Mesendoderm (in vitro differentiated cells): ENCODE measurements at places on chromosomes 16 and 17.
A peak's percentile ranks its signal among the peaks of the same experiment; 100 is the strongest.

DNA sequence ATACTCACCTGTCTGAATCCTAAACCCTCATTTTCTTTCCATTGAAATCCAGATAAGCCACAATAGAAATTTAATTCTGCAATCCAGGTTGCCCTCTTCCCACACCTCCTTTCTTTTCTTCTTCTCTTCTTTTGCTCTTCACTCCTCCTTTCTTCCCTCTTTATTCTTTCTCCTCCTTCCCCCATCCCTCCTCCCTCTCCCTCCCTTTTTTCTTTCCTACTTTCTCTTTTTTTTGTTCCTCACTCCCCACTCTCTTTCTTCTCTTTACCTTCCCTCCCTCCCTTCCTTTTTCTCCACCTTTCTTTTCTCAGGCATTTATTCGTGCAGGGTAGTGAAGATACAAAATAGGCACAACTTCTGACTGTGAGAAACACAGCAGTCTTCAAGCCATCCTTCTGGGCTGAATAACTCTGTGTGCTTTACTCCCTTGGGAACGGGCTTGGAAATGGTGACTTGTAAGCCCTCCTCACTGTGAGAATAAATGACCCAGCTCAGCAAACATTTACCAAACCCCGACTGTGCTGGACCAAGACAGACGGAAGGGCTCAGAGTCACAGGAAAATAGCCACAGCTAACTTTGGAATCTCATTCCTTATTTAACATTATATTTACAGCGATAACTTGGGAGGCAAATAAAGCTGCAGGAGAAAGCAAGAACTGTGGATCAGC, 140.8 kb downstream of the HAPSTR1 start:
- no peak for DNase-seq

DNA sequence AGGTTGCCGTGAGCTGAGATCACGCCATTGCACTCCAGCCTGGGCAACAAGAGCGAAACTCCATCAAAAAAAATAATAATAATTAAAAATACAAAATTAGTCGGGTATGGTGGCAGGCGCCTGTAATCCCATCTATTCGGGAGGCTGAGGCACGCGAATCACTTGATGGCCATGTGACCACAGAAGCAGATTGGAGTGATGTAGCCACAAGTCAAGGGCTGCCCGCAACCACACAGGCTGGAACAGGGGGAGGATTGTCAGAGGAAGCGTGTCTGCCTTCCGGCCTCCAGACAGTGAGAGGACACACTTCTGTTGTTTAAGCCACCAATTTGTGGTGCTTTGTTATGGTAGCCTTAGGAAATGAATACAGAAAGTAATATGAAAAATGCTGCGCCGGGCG, 11.8 kb upstream of the NAGS start:
- DNase-seq: no peak

DNA sequence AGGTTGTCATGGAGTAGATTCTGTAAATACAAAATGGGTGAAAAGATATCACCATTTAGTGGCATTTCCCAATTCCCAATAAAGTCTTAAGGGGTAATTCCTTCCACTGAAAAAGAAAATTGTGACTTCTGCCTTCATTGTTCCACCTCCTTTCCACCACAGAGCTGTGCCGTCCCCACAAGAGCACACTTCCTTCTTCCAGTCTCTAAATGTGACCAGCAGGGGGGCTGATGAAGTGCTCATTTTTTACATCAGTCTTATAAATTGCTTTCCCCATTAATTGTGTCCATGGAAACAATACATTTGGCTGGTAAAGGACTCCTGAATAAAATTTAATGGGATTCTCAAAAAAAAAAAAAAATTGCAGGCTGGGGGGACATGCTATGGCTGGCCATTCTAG, 260.8 kb upstream of the PSMD7 start:
- peak; percentile 68 for DNase-seq

- DNase-seq: no peak
Observed at GRCh38 chr17:9956474-9957131, 51.5 kb upstream of the RCVRN start.

DNA sequence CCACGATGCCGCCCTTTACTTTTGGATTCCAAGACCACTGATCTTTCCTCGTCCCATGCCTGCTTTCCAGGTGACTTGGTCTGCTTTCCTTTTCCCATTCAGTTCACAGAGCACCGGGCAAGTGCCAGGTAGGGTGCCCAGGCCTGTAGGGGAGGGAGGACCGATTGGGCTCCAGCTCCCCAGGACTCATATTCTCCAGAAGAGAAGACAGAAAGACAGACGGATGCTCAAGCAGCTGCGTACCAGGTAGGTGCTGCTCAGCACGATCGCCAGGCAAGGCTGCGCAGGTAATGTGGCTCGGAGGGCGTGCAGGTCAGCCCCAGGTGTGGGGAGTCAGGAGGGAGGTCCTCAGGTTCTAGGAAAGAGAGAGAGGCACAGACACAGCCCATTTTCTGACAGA, 67.5 kb upstream of the ZNF423 start:
- DNase-seq: no peak

- DNase-seq: no peak
Observed at GRCh38 chr17:42408061-42408460, 15.0 kb downstream of the CAVIN1 start.

DNA sequence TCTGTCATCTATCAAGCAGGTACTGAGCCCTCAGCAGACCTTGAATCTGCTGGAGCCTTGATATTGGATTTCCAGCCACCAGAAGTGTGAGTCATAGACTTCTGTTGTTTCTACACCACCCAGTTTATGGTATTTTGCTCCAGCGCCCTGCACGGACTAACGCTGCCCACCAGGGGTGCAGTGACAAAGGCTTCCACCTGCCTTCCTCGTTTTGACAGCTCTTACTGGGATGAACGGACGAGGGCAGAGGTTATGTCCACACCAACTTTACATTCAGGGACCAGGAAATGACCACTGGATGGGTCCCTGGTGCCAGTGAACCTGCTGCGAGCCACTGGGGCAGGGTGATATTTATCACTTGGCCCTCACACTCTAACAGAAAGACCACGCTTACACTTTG, 66.6 kb upstream of the CBX4 start:
- peak; percentile 35 for DNase-seq

DNA sequence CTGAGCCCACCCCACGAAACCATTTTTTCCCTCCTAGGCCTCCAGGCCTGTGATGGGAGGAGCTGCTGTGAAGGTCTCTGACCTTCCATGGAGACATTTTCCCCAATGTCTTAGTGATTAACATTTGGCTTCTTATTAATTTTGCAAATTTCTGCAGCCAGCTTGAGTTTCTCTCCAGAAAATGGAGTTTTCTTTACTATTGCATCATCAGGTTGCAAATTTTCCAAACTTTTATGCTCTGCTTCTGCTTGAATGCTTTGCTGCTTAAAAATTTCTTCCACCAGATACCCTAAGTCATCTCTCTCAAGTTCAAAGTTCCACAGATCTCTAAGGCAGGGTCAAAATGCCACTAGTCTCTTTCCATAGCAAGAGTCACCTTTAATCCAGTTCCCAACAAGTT, 12.9 kb upstream of the MYH4 start:
- no peak for DNase-seq

GRCh38 chr16:89598199-89598598, 15.2 kb upstream of the DPEP1 start:
- DNase-seq: peak; percentile 60

DNA sequence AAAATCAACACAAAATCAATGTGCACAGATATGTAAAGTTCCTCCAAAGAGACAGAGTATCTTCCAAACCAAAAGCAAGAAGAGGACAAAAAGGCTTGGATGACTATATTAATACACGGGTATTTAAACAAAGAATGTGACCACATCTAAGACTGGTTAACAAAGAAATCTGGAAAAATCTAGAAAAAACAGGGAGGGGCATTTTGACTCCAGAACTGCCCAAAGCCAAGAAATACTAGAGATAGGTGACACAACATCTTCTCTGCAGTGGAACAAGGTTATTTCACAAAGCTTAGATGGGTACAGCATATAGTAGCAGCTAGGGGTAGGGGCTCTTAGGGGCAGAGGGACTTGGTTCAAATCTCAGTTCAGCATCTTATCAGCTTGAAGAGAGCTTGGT, 10.3 kb downstream of the RFFL start:
- DNase-seq: no peak

DNA sequence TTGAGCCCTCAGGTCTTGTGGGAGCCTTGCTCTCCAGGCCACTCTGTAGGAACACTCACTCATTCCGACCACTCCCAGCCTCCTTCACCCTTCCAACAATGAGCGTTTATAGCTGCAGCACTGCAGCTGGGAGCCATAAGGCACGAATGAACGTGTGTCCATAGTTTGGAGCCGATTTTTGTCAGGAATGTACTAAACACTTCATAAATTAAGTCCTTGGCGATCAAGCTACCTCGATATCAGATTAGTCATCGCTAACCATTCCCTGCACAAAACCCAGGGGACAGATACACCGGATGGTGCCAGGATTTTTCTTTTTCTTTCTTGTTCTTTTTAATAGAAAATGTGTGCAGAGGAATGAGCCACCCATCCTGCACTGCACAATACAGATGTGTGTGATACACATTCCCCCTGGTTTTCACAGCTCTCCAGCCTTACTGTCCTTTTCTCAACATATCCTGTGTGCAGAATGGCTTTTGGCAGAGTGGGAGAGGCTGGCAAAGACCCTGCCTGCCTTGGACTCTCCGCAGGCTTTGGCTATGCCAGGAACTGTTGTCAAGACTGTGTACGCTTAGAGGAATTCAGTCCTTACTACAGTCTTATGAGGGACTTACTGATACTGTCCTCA, 68.4 kb upstream of the ELAC2 start:
- no peak for DNase-seq

GRCh38 chr16:51419768-51420167, 268.7 kb upstream of the SALL1 start:
- no peak for DNase-seq

GRCh38 chr17:76089680-76090516, 10.9 kb downstream of the ZACN start:
- no peak for DNase-seq

GRCh38 chr17:3639981-3640596, 3.5 kb downstream of the CTNS start:
- DNase-seq: peak; percentile 56

DNA sequence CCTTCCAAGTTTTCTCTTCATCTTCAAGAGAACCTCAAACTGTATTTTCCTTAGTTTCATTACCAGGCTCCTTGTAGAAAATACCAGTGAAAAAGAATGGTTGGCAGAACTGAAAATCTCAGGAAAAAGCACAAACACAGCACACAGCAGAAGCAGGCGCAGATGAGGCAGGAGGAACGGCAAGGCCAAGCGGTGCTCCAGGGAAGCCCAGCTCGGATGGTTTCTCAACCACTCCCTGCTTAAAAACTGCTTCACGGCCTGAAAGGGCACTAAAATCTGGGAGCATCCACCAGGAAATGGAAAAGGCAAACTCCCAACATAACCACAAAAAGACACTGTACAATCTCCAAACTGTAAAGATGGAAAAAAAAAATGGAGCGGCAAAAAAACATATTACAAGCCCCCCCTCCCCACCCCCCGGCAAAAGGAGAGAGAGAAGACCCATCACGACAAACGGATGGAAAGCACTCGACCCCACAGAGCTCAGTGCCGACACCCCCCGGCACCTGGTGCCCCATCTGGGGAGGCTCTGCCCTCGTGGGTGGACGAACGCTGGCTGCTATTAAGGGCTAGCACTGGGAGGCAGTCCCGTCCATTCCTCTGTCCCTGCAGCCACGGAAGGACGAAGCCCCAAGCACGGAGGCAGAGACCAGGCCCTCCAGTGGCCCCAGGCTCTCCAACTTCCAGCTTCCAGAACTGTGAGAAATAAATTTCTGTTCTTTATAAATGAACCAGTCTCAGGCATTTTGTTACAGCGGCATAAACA, 127.5 kb downstream of the ZNF778 start:
- no peak for DNase-seq

- DNase-seq: peak; percentile 74
Observed at GRCh38 chr16:89581045-89581695, 5.6 kb downstream of the CPNE7 start.

GRCh38 chr17:607361-608147, 107.1 kb downstream of the VPS53 start:
- no peak for DNase-seq

- no peak for DNase-seq
Observed at GRCh38 chr17:61904094-61904710, 23.6 kb downstream of the INTS2 start.

GRCh38 chr16:3485821-3486505, 9.3 kb downstream of the C16orf90 start:
- peak; percentile 57 for DNase-seq

- peak; percentile 94 for DNase-seq
Observed at GRCh38 chr16:19948186-19949104, 63.8 kb upstream of the GPRC5B start.
